ENCODE measurements at places on chromosomes 12 and 14.

GRCh38 chr12:128784030-128784760 is 39.6 kb downstream of the SLC15A4 start:
- no peak for DNase-seq

DNA sequence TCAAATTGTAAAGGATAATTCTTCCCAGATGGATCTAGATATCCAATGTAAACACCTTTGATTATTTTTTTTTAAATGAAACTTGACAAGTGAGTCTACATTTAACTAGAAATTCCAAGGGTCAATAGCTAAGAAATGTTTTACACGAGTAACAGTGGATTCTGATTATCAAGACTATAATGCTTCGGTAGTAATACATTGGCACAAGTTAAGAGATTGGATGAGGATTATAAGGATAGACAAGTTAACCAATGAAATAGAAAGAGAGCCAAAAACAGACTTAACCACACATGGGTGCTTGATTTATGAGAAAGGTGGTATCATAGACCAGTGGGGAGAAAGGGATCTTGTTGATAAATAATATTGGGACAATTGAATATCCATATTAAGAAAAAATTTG is 40.3 kb upstream of the PCED1B start:
- DNase-seq, result no peak

DNA sequence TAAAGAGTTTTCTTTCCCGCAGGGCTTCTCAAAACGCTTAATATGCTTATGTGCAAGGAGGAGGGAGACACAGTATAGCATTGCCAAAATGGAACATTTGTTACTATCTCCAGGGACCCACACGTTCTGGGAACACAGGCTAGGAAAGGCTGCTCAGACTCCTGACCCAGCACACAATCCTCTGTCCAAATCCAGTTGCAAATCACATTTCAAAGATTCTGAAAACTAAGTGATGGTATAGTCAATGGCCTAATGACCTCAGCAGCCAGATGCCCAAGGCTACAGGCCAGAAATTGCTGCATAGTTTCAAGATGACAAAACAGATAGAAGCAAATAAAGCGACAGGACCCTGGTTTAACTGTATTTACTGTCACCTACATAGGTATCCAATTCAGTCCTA is 97.0 kb upstream of the GRIP1 start:
- no peak for DNase-seq

GRCh38 chr14:36275741-36276140 is 44.7 kb downstream of the MBIP start:
- DNase-seq, result no peak

DNA sequence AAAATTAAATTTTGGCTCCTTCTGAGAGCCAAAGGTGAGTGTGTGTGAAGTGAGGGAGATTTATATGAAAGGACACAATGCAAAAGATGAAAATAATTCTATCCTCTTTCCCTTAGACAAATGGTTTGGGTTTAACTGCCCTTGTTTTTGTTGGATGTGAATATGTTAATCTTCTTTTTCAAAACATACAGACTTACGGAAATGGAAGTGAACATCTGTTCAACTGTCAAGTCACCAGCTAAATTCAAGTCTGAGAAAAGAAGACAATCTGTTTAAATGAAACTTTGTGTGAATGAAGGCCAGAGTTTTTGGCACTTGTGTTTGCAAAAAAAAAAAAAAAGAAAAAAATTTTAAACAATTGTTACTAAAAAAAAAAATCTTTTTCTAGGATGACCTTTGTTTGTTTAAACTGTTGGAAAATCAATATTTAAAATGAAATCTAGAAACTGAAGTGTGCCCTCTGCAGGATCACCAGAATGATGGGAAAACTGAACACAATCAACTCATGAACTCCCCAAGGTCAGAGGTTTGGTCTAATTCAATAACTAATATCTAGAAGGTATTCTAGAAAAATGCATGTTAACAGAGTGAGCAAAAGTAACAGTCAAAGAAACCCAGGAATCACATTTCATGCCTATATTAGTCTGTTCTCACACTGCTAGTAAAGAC is 448.8 kb downstream of the FLRT2 start:
- no peak for DNase-seq

DNA sequence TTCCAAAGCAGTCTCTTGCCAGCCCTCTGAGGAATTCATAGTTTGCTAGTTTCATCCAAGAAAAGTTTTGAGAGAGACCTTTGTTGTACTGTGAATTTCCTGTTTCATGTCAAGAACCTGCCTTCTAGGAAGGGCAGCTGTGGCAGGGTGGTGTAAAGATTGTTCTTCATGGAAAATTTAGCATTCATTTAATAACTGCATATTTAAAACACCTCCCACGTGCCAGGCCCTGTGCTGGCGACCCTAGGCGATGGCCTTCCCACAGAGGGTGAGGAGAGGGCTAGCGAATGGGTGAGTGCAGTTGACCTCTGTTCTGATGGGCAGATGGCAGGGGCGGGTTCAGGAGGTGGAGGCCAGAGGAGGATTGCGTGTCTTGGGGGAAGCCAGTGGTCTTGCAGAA is 43.2 kb downstream of the MLXIP start:
- no peak for DNase-seq

- no peak for DNase-seq
Observed at GRCh38 chr14:77177702-77178101, 3.9 kb upstream of the TMEM63C start.
